ENCODE measurements at places on chromosomes 1 and 21. TPM values are rescaled to one million over a fixed set of nuclear protein-coding genes. Genes with fewer than 3 reads are reported as not detected.

The ADORA1 gene
- total RNA-seq = 1.8 TPM

GRCh38 chr1:111769517-111770146 lies 13.9 kb downstream of the DDX20 start:
- no peak for DNase-seq

DNA sequence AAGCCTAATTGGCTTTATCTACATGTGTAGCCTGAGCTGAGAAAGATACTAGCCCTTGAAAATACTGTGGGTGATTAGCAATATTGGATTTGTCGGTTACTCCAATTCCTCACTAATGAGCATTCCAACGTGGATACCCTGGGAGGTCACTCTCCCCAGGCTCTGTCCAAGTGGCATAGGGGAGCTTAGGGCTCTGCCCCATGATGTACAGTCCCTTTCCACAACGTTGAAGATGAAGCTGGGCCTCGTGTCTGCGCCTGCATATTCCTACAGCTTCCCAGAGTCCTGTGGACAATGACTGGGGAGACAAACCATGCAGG lies 2.6 kb downstream of the RCC1 start:
- no peak for DNase-seq

DNA sequence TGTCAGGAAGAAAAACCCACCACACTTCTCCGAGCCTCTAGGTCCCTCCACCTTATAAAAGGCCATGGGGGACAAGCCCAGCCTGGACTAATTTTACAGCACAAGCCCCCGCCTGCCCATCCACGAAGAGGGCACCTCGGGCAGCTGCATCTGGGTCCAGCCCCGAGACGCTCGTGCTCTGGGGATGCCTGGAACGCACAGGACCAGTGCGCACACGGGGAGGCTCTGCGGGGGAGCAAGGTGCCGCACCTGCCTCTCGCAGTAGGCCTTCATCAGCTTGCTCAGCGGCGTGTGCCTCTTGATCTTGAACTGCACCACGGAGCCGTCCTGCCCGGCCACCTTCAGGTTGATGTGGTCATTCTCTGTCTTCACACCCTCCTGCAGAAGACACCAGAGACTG lies 4.1 kb downstream of the SUMO3 start:
- DNase-seq = no peak

DNA sequence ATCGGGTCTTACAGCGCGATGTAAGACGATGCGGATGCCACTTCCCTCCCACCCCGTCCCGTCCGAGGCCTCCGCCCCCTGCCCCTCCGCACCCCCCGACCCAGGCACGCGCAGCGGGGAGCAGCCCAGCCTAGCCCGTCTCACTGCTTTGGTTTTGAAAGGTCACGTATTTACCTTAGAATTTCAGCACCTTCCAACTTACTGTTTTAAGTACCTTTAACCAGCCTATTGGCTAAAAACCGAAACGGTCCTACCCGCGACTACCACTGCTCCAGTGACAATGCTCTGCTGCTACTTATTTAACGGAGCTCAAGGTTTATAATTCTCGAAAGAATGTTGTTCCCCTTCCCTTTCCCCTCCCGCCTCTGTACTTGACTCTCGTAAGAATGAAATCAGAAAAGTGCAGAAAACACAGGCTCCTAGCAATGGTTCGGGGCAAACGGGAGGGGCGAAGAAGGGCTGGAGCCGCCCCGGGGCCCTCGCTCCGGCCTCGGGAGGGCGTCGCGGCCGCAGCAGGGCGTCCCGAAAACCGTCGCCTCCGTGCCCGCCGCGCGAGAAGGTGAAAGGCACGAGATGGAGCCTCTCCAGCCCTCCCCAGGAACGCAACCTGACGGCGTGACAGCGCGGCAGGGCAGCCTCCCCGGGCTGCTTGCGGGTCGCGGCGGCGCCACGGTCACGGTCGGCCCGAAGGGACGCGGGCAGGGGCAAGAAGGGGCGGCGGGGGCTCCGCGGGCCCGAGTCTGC lies 667 bp downstream of the TMEM50B start:
- DNase-seq = peak; percentile 69

DNA sequence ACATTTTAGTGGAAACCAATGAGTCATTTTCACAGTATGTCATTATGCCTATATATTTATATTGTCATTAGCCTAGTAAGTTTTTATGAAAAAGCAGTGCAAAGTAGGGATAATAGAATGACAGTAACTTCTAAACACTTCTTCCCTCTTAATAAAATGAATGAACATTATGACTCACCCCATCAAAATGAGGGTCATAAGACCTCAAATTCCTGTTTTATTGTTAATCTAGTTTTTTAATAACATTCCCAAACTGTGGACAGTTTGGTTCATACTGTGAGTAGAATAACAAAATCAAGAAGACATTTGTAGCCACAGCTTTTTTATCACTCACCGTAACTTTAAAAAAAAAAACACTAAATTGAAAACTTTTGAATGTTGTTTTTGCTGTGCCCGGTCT lies 160.5 kb downstream of the LRRC40 start:
- no peak for DNase-seq

- no peak for DNase-seq
These were observed 59.5 kb upstream of the ENAH start for GRCh38 chr1:225712391-225712790.

The SLC2A5 gene
- 9.4 TPM for total RNA-seq

DNA sequence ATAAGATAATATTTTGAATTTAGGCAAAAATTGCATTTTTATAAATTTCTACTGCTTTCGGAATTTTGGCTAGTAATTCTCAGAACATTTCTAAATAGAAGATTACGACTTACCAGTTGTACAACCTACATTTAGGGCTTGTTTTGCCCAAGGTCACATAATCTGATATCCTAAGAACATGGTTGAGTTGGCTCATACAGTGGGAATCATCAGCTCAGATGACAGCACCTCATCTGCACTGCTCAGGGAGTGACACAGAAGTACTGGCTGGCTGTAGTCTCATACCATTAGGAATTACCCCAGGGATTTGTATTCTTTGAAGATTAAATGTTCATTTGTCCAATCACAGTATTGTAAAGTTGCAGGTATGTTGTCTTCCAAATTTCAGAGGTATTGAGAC lies 217.6 kb downstream of the ADGRL2 start:
- no peak for DNase-seq

The IFI44 gene
- 38.9 TPM for total RNA-seq

DNA sequence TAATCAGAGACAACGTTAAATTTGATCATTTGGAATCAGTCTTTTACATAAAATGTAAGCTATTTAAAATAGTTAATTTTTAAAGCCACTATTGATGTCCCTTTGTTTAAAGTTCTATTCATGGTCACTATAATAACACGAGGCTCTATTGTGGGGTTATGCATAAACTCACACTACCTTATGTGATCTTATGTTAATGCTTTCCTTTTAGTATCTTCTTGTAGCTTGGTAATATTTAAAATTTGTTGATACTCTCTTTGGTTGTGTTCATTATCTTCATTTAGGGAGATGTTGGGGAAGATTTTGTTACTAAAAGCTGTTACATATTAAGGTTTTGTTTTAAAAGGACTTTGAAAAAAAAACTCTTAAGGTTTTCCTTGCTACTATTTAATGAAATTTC lies 1.2 kb downstream of the B3GALT2 start:
- no peak for DNase-seq

DNA sequence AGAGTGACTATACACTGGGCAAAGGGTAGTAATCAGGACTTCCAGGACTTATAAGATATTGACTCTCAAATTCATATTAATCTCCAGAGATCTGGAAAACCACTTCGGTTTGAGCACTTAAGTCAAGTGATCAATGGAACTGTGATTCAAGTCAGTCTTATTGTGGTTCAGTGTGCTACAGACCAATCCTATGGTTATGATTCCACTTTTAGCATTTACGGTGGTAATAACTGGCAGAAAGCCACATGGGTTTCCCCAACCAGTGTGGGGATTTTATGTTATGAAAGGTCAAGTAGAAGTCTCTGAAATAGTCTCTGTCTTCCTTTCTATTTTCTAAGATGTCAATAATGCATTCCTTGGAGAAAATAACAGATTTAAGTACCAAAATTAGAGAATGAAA lies 151.3 kb upstream of the NEGR1 start:
- no peak for DNase-seq

DNA sequence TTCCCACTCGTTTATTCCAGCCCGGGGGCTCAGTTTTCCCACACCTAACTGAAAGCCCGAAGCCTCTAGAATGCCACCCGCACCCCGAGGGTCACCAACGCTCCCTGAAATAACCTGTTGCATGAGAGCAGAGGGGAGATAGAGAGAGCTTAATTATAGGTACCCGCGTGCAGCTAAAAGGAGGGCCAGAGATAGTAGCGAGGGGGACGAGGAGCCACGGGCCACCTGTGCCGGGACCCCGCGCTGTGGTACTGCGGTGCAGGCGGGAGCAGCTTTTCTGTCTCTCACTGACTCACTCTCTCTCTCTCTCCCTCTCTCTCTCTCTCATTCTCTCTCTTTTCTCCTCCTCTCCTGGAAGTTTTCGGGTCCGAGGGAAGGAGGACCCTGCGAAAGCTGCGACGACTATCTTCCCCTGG lies 716 bp downstream of the OLIG2 start:
- no peak for DNase-seq

DNA sequence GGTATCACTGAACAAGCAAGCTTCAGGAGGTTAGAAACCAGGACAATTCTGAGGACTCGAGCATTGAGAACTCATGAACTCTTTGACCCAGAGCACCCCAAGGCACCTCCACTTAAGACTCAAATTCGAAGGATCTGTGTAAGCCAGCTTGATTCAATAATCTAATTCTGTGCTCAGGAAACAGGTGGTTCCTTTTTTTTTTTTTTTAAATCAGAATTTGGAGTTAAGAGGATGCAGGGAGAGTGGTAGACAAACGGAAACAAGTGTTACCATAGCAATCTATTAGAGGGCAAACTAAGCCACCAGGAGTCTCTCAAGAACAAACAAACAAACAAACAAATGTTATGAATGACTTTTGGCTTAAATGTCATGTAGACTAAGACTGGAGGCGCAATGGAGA lies 53.8 kb upstream of the DPH5 start:
- DNase-seq = no peak

GRCh38 chr1:174942547-174943255 lies 57.0 kb upstream of the CACYBP start:
- no peak for DNase-seq

The TPRG1L gene
- 35.4 TPM for total RNA-seq

DNA sequence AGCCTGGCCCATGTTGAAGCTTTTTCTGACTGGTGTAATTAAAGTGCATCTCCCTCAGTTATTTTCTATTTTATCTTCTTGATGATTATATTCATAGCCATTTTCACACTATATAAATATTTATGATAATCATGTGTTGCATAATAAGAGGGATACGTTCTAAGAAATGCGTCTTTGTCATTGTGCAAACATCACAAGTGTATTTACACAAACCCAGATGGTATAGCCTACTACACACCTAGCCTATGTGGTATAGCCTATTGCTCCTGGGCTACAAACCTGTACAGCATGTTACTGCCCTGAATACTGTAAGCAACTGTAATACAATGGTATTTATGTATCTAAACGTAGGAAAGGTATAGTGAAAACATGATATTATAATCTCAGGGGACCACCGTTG lies 88.1 kb downstream of the BACH1 start:
- DNase-seq = no peak

DNA sequence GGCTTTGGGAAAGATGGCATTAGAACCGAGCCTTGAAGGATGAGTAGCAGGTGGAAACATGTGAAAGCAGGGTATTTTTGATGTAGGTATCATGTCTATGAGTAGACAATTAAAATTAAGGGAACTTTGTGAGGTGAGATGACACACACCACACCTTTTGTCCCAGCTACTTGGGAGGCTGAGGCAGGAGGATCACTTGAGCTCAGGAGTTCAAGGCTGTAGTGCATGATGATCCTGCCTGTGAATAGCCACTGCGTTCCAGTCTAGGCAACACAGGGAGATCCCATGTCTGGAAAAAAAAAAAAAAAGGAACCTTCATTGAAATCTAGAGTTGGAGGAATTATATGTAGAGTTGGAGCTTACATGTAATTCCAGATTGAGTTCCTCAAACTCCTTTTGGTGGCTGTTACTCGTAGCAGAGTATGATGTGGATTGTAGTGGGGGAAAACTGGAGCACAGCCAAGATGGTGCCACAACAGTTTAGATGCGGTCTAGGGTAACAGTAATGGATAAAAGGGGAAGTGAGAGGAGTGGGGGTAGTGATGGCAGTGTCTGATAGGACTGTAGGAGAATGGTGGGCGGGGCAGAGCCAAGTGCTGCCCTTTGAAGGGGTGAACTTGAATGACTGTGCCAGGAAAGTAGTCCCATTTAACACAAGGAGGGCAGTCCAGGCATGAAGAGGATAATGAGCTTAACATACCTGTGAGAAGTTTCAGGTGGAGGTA lies 17.4 kb downstream of the AK4 start:
- DNase-seq = peak; percentile 63

GRCh38 chr21:19123053-19123452 lies 719.5 kb upstream of the TMPRSS15 start:
- no peak for DNase-seq

GRCh38 chr1:66278260-66279021 lies 255.5 kb upstream of the SGIP1 start:
- no peak for DNase-seq

The SH2D1B gene
- total RNA-seq = 0.53 TPM

DNA sequence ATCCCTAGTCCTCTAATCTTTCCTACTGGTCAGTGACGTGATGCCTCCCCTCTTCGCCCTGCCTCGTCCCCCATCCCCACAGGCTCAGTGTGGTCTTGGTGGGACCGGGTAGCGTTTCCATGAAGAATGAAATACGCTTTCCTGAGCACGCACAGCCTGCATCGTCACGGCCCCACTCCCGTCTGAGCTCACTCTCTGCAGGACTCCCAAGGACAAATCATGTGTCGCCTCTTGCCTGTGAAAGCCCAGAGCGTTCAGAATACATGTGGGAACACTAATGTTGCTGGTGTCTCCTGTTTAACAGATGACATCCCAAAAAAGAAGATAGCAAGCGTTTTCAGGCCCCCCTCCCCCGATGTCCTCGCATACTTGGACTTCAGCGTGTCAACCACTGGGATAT lies 49.2 kb downstream of the S100B start:
- DNase-seq = peak; percentile 34

DNA sequence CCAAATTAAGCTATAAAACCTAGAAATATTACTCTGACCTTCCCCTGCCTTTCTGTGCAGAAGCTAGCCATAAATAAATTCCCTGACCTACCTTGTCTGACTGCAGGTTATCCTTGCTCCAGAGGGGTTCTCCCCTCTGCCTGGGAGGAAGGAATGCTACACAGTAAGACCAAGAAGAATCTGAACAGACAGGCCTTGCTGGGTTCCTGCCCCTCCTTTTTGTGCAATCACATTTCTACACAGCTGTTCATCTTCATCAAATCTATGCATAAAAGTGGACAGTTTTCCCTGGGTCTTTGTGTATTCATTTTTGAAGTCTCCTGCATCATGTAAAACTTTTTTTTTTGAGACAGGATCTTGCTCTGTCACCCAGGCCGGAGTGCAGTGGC lies 50.6 kb downstream of the DNTTIP2 start:
- DNase-seq = no peak
